GOT3 (cell line): ENCODE measurements at places on chromosomes 2 and 18.

GRCh38 chr2:18356676-18357075 lies 203.8 kb downstream of the RDH14 start:
- DNase-seq = no peak

DNA sequence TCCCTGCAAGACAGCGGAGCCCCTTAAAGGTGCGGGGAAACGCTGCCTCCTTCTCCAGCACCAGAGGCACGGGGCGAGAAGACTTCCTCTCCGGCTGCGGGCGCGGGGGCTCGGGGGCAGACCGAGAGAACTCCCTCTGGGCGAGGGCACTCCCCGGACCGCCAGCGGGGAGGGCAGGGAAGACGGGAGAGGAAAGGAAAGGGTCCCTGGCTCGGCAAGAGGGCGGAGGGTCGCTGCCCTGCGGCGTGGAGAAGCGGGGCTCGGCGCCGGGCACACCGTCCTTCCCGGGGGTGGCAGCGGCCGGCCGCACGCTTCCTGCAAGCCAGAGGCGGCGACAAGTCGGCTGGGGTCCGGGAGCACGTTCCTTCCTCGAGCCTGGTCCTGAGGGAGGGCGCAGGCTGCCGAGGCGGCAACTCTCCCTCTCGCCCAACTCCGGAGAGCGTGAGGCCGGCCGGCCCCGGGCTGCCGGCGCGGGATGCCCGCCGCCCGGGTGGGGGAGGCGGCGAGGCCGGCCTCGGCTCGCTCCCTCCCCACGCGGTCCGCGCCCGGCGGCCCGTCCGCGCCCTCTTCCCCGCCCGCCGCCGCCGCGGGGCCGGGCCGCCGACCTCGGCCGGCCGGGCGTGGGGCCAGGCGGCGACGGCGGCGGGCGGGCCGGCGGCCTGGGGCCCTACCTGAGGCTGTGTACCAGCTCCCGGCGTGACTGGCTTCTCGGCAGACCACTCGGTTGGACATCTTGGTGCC lies 1.1 kb downstream of the MEMO1 start:
- no peak for DNase-seq

- no peak for DNase-seq
These were observed 302.4 kb upstream of the NT5C1B start for GRCh38 chr2:18891600-18892345.

DNA sequence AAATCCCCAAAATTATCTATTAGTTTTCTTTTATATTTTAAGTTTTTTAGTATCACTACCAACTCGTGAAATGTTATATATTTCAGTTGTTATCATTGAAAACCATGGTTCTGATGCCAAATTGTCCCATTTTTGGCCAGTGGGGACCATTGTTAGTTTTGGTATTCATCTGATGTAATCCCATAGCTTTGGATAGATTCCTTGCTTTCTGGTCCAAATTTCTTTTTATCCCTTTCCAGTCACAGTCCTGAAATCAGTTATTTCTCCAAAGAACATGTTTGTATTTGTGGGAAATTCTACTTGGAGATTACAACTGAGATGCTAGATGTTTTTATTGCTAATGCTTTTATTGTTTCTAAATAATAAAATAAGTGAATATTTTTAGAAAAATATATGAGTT lies 976.8 kb upstream of the CRIM1 start:
- DNase-seq = no peak

DNA sequence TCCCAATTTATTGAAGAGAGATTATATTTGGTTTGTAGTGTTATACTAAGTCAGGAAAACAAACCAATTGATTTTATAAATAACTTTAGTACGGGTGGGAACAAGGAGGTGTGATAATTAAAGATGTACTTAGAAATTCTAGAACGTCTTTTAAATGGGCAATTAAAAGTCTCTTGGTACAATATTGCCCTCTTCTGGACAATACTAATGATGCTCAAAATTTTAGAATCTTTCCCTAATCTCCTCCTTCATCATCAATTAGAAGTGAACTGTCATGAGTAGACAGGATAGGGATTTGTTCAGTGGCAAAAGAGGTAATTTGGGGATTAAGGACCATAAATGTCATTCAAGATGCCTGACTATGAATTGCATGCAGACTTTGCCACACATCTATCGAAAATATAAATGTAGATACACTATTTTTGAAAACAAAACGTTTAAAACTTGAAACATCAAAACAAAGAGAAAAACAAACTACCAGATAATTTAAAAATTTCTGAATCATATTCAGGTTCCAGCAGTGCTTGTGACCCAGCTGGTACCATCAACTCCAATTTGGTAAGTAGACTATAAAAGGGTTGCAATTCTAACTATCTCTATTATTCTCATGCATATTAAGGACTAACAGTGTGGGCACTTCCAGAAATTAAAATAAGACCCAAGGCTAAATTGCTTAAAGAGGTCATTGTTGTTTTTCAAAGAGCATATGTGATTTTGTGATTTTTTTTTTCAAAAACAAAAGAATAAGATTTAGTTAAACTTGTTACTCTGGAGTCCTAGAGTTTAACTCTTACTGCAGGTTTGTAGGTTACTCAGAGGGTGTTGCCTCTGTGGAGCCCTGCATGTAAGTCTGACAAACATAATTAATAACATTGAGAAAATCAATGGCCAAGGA lies 123.5 kb downstream of the LAMA3 start:
- no peak for DNase-seq

DNA sequence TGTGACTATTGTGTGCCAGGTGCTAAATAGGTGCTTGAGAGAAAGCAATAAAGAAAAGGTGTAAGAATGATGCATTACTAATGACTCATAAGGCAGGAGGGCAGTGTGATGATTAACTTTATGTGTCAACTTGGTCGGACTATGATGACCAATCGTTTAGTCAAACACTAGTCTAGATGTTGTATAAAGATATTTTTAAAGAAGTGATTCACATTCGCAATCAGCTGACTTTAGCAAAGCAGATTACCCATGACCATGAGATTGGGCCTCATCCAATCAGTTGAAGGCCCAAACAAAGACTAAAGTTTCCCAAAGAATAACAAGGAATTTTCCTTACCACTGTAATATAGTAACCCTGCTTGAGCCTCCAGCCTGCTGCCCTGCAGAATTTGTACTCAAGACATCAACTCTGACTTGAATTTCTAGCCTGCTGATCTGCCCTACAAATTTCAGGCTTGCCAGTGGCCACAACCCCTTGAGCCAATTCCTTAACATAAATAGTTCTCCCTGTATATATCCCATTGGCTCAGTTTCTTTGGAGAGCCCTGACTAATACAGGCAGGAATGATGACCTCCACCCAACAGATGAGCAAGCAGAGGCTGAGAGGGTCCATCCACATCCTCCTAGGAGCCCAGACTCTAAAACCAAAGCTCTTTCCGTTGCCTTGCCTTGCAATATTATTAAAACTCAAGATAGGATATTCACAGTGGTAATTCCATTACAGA lies 132.6 kb downstream of the ACTR3 start:
- no peak for DNase-seq

DNA sequence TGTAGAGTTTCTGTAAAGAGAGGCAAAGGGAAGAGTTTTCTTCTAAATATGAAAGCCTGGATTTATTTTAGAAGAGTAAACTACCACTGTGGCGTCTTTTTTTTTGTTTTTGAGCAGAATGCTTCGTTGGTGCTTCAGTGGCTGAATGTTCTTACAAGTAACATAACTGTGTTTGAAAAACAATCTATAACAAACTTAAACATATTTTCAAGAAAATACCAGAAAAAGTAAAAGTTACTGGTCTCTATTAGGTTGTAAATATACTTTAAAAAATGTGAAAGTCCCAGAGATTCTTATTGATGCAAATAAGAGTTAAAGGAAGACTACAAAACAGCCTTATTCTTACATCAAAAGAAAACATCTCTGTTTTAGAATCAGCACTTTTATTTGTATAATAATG lies 76.2 kb downstream of the NEB start:
- no peak for DNase-seq

- no peak for DNase-seq
These were observed 170.5 kb downstream of the FMNL2 start for GRCh38 chr2:152505495-152505906.

DNA sequence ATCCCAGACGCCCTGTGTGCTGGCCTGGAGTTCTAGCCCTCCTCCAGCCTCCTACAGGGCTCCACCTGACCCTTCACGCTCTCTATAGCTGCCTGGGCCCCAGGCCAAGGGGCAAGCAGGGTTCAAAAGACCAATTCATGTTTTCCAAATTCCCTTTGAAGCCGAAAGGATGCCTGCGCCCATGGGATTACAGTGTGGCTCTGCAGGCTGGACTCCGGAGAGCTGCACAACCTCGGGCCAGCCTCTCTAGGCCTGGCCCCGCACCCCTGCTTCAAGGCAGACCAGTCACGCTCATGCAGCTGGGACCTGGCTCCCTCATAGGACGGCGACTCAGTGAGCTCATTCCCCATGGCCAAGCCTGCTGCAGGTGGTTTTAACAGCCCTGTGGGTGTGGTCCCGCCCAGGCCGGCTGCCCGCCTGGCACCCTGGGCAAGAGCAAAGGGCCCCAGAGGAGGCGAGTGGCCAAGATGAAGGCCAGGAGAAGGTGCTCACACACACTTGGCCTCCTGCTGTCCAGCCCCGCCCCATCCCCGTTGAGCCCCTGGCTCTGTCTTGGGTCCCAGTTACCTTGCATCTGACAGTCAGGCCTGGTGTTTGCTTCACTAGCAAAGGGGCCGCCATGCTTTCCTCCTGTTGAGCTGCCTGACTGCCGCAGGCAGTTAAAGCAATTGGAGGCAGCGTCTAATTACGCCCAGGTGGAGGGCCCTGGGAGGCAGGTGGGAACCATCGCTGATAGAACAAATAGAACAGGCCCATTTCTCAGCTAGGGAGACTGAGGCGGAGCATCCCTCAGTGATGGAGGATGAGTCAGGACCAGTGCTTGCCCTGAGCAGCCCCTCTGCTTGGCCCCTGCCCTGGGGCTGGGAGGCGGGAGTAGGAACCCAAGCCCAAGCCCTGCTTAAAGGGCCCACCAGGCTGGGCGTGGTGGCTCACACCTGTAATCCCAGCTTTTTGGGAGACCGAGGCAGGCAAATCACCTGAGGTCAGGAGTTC lies 56.9 kb downstream of the SMAD7 start:
- DNase-seq = no peak

- no peak for DNase-seq
These were observed 86.6 kb downstream of the COL6A3 start for GRCh38 chr2:237327175-237327950.

GRCh38 chr2:109382951-109383350 lies 230.8 kb downstream of the SEPTIN10 start:
- DNase-seq = no peak

- no peak for DNase-seq
These were observed 761.2 kb upstream of the ACVR2A start for GRCh38 chr2:147083664-147084063.

DNA sequence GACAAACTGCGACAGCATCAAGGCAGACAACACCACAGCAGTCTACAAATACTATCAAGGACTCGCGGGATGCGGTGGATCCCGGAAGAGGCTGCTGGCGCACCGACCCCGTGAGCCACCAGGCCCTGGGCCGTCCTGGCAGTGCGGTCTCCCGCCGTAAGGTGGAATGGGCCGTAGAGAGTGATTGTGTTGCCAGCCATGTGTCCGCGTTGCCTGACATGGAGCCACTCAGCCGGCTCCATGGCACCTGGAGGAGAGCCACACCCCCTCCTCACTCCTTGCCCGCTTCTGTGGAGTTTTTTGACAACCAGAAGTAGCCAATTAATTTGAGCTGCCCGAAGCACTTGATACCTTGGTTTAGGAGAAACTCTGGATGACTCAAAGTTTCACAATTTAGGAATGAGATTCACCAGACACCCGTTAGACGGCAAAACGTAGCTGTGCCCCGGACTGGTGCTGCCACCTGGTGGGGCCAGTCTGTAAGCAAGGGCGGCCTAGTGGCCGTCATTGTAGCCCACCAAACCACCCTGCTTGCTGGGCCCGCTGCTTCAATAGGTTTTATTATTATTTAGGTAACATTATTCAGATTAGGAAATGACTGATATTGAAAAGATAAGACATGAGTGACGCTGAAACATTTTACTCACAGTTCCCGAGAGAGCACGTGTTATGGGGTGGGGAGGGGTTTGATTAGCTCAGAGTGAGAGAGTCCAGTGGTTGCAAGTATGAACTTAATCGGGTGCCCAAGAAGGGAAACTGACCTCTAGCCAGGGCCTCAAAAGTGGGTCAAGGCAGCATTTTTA lies 10.2 kb upstream of the IMP4 start:
- DNase-seq = peak; percentile 23

GRCh38 chr18:37584952-37585695 lies 19.5 kb upstream of the CELF4 start:
- DNase-seq = no peak

DNA sequence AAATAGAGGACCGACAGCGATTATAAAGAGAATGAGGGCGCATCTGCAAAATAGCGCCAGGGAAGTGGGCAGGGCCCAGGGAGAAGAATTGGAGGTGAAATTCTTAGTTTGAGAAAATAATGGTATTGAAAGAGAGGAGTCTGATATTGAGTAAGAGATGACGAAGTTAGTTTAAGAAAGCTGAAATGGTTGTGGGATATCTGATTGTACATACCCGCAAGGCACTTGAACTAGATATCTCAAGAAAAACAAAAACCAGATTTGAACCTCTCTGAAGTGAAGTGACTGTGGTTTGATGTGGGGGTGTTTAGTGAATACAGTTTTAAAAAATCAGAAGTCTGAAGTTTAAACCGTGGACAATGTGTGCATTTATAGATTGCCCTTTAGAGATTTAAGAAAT lies 38.9 kb downstream of the ZNF532 start:
- DNase-seq = no peak

DNA sequence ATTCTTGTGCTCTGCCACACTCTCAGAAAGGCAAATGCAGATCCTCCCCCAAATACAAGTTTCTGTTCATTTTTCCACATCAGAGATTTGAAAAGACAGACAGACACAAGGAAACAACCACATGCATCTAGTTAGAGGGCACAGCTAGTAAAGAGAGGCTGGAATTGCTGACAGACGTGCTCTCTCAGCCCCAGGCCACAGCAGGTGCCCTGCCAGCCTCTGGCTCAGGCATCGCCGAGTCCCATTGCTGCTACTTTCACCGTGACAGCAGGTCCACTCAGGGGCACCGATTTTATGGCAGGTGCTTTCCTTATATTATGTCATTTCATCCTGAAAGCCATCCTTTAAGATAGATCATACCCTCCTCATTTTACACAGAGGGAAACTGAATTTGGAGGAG lies 507.5 kb downstream of the EIPR1 start:
- DNase-seq = no peak

DNA sequence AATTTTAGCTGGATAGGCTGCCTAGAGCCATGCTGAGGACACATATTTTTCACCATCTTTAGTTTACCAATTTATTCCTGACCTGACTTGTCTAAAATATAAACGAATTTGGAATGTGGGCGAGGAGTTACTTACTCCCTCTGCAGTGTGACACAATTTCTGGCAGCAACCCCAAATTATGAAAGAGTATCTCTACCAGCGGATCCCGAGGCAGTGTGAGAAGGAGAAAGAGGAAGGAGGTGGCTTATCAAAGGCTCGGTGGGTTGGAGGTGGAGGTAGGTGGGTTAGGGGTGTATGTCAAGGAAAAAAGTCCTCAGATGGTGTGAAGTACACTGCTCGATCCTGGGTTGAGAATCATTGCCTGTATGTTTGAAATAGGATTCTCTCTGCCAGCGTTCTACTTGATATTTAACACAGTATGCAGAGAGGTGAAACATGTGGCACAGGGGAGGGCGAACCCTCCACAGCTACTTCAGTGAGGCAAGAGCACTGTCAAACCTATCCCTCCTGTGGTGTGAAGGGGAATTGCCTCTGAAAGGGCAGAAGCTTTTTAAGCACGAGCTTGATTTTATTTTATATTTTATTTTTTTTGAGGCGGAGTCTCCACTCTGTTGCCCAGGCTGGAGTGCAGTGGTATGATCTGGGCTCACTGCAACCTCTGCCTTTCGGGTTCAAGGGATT lies 76.0 kb downstream of the RFTN2 start:
- DNase-seq = no peak
